Fibroblast of skin of scalp (primary cell): ENCODE measurements at places on chromosomes 3 and 15.

- DNase-seq = peak; percentile 18
Observed at GRCh38 chr15:63060699-63061098, 18.2 kb downstream of the TPM1 start.

DNA sequence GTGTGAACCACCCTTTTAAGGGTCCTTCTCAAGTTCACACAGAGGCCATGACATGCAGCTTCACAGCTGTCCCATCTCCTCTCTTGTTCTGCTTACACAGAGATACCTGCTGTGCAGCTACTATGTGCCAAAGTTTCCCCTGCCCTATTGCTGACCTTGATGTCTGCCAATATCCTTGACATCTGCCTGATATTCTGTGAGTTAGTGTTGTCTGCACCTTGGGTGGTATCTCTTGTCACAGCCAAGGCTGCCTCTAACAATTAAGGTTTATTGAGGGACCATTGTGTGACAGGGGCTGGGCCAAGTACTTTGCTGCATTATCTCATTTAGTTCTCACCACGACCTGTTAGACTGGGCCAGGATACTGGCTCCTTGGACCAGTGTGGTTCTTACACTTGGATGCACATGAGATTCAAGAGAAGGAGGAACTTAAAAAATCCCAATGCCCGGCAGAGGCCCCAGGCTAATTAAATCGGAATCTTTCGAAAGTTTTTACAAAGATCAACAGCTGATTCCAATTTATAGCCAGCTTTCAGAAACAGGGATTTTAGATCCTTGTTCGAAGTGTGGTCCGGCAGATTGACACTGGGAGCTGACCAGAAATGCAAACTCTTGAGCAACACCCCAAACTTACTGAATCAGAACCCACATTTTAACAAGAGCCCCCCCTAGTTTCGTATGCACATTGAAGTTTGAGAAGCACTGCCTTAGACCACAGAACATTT is 178.6 kb downstream of the SATB1 start:
- no peak for DNase-seq

DNA sequence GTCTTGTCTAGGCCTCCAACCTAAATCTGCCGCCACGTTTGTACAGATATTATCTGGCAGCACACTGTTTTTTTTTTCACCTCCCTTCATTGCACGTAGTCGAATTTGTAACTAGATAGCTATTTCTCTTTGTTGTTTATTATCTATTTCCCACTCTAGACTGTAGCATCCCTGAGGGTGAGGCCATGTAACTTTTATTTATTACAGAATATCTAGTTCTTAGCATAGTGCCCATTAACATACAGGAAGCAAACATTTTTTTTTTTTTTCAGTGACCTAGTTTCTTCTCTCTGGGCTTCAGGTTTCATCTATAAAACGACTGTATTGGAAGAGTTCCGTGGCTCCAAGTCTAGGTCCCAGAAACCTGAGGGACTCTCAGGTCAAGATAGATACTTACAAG is 354.3 kb downstream of the FGF12 start:
- no peak for DNase-seq

- no peak for DNase-seq
Observed at GRCh38 chr15:50552238-50552637, 5.8 kb upstream of the USP50 start.

GRCh38 chr3:47950453-47951169 is 65.6 kb downstream of the MAP4 start:
- DNase-seq = no peak
